ENCODE measurements at places on chromosomes 7 and 10.

DNA sequence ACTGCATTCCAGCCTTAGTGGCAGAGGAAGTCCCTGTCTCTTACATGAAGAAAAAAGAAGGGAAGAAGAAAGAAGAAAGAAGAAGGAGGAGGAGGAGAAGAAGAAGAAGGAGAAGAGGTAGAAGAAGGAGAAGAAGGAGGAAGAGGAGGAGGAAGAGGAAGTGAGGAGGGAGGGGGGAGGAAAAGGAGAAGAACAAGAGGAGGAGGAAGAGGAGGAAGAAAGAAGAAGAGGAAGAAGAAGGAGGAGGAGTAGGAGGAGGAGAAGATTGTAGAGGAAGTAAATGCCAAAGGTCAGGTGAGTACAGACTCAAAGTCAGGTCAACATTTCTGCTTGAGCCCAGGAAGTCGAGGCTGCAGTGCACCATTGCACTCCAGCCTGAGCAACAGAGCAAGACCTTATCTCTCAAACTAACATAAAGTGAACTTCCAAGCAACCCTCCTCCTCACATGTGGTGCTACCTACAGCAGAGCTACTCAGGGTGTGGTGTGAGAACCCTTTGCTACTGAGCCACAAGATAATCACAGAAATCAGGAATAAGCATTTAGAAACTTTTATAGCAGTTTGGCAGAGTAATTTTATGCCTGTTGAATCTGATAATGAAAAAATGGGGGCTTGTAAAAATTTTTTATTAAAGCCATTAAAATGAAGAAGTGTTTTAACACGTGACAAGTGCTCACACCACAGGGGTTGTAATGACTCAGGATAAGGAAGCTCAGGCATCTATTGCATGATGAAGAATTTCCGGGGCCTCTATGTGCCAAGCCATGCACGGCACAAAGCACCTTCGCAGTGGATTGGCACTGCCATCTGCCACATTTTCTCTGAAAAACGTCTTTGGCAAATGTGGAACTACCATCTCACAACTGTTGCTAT lies 224.9 kb upstream of the AUTS2 start:
- no peak for DNase-seq

- no peak for DNase-seq
Measured at GRCh38 chr10:77490534-77491314, 146.9 kb downstream of the KCNMA1 start.

- DNase-seq = no peak
Measured at GRCh38 chr10:6987536-6987945, 407.5 kb upstream of the PRKCQ start.

GRCh38 chr7:42869131-42870020 lies 42.5 kb downstream of the C7orf25 start:
- no peak for DNase-seq

GRCh38 chr10:116043861-116044260 lies 229.1 kb downstream of the GFRA1 start:
- DNase-seq = no peak

- no peak for DNase-seq
Measured at GRCh38 chr7:44626620-44627019, 20.2 kb downstream of the OGDH start.
